ENCODE measurements at places on chromosomes 1 and 21.

DNA sequence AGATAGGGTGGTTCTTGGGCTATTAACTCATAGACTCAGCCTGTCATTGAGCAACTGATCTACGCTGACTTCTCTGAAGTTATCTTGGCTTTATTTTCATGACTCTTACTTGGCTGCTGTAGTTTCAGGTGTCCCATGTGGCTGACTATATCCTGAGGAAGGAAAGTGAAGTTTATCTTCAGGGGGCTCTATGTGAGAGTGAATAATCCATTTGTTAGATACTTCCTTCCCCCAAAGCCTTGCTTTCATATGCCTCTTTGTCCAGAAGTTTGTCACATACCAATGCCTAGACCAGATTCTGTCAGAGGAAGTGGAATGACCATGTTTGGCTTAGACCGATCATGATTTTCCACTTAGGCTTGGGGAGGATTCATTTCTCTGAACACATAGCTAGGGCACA is 27.9 kb upstream of the C1orf87 start:
- DNase-seq: no peak

DNA sequence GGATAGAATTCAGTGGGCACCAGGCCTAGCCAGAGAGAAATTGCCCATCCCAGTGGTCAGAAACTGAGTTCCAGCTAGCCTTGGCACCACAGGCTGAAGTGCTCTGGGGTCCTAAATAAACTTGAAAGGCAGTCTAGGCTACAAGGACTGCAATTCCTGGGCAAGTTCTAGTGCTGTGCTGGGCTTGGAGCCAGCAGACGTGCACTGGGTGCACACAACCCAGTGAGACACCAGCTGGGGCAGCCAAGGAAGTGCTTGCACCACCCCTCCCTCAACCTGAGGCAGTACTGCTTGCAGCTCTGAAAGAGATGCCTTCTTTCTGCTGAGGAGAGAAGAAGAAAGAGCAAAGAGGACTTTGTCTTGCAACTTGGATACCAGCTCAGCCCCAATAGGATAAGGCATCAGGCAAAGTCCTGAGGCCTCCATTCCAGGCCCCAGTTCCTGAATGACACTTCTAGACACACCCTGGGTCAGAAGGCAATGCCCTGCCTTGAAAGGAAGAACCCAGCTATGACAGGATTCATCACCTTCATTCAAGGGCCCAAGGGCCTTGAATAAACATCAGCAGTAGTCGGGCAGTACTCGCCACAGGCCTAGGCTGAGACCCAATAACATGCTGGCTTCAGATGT is 55.1 kb downstream of the OVGP1 start:
- DNase-seq: no peak

- peak; percentile 77 for DNase-seq
Observed at GRCh38 chr1:51792864-51793263, 85.7 kb downstream of the NRDC start.

- no peak for DNase-seq
Observed at GRCh38 chr1:71618191-71618590, 537.4 kb upstream of the ZRANB2 start.

- no peak for DNase-seq
Observed at GRCh38 chr1:80164150-80164549, 1157.6 kb upstream of the ADGRL4 start.

DNA sequence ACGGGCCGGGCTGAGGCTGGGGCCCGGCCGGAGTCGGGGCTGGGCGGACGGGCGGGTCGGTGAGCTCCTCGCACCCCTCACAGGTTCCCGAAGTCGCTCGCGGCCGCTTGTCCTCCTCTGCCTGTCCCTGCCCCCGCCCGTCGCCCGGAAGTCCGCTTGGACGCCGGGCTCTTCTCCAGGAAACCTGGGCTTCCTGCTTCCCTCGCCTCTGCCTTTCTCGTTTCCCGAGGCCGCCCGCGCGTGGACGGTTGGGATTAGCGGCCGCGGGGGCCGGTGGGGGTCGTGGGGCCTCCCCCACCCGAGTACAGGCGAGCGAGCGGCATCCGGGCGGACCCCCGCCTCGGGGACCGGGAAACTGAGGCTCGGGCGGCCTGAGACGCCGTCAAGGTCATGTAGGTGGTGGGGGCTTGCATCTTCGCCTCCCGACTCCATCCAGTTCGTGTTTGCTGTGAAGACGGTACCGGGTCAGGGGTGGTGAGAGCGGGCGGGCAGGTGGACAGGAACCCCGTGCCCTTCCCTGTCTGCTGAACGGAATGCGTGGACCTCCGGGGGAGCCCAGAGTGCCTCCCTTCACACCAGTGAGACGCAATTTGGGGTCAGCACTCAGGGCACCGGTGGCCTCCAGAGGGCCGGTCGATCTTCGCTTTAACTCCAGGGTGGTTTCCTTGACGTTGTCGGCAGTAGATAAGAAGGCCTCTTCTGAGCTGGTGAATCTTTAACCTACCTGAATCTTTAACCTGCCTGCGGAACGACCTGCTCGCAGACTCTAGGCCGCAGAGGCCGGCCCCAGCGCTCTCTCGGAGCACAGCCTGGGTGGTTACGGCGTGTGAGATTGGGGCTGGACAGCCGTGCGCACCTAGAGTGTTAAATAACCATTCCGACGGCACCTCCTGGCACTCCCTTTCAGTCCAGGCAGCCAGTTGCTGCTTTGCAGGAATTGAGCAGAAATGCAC is 686 bp downstream of the ARF1 start:
- DNase-seq: peak; percentile 69

- DNase-seq: no peak
Observed at GRCh38 chr1:78619446-78619802, 824 bp upstream of the IFI44L start.

DNA sequence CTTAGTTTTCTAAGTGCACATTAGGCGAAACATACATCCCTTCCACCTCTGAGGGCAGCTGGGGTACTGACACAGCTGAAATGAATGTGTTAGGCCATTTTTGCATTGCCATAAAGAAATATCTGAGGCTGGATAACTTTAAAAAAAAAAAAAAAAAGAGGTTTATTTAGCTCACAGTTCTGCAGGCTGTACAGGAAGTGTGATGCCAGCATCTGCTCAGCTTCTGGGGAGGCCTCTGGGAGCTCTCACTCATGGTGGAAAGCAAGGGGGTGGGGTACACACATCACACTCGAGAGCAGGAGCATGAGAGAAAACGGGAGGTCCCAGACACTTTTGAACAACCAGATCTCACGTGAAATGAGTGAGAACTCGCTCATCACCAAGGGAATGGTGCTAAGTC is 158.1 kb downstream of the PSMG1 start:
- no peak for DNase-seq

GRCh38 chr1:159056069-159056698 is 20.4 kb downstream of the AIM2 start:
- no peak for DNase-seq

GRCh38 chr1:16017461-16018303 is at the start of gene HSPB7:
Gene HSPB7, minus strand, starts transcription at chr1:16018043. Its CDS starts 80 bp downstream, at chr1:16017963.
- DNase-seq: peak; percentile 22

DNA sequence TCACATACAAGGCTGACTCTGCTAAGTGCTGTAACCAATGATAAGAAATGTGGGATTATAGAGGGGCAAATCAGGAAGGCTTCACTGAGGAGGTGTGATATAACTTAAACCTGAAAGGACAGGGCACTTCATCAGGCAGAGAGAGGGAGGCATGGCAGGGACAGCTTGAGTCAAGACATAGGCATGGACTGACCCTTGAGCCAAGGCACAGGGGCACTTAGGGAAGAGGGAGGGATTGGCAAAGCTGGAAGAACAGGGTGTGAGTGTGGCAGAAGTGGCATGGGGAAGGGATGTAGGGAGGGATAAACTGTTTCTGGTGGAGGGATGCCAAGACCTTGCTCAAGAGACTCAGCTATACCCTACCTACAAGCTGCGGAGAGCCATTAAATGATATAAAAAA is 81.3 kb downstream of the PLXNA2 start:
- DNase-seq: no peak

GRCh38 chr1:210629276-210629675 is 300.6 kb downstream of the HHAT start:
- no peak for DNase-seq

- no peak for DNase-seq
Observed at GRCh38 chr1:244234009-244234643, 183.0 kb downstream of the ZBTB18 start.

DNA sequence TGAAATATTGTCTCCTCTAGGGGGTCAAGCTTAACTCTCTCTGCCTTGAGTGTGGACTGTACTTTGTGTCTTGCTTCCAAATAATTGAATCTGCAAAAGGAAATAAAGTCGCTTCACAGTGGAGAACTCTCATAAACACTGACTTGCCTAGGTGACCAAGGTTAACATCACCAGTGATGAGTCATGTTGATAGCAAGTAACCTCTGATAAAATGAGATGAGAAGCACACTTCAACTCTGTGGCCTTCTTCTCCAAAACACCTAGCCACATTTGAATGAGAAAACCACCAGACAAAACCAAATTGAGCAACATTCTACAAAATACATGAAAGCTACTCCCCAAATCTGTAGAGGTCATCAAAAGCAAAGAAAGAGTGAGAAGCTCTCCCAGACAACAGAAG is 37.6 kb downstream of the PDE4B start:
- DNase-seq: no peak

- no peak for DNase-seq
Observed at GRCh38 chr1:6298940-6299465, 38.1 kb upstream of the GPR153 start.

DNA sequence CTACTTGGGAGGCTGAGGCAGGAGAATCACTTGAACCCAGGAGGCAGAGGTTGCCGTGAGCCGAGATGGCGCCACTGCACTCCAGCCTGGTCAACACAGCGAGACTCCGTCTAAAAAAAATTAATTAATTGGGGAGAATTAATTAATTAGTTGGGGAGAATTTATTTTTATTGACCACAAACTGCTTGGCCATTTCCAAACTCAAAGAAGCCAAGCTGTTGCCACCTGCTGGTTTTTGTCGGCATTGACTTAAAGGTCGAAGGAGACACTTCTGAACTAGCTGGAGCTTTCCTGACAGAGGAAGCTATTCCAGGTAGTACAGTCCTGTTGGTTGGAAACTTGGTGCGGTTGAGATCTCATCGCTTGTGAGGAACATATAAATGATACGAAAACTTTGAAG is 13.1 kb downstream of the MAP1LC3C start:
- peak; percentile 61 for DNase-seq

DNA sequence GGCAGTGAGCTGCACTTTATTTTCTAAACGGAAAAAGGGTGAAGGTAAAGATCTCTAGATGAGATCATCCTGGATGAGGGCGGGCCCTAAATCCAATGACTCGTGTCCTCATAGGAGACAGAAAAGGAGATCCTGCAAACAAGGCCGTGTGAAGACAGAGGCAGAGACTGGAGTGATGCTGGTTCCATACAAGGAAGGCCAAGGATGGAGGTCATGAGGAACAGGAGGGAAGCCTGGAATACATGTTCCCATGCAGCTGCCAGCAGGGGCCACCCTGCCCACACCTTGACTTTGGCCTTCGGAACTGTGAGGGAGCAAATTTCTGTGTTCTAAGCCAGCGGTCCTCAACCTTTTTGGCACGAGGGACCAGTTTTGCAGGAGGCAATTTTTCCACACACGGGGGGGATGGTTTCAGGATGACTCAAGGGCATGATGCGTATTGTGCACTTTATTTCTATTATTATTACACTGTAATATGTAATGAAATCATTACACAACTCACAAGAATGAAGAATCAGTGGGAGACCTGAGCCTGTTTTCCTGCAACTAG is 94.3 kb downstream of the PSMG1 start:
- DNase-seq: no peak

DNA sequence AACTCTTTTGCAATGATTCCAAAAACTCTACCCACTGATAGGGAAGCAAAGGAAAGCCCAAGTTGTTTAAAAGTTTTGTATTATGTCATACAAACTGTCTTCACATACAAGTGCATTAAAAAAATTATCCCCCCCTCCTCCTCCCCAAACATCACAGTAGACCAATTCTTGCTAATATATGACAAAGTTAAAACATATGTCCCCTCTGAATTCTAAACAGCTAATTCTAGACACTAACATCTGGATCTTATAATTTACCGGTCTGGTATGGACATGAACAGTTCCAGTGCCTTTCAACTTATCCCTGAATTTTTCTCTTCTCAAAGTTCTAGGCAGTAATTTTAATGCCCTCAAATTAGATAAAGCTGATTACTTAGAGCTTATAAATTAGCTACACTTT is 13.4 kb downstream of the RIT1 start:
- DNase-seq: no peak

DNA sequence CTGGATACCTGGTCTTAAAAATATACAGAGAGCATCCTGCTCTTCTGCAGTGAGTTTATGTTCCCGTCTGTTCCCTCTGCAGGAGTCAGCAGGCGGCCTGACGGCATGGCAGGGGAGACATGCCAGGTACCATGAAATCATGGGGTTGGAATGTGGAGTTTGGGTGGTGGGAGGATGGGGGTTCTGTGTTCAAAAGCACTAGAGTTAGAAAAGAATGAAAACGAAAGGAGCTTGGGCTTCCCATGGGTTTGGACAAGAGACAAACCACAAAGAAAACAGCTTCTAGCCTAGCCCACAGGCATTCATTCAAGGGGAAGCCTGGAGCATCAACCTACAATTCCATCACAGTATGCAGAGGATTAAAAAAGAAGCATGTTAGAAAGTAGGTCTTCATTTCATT is 59.9 kb downstream of the WARS2 start:
- DNase-seq: no peak

DNA sequence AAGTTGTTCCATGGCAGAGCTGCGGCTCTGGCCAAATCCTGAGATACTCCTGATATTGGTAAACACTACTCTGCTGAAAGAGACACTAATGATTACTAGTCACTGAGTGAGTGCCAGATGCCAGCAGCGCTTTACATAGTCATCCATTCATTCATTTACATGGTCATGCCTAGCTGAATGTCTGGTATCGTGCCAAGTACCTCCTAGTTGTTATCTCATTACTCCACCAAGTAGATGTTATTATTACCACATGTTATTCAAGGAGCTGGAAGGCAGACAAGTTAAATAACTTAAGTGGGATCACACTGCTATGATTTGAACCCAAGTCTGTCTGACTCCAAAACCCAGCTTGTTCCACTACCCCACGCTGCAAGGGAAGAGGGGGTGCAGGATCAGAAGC is 4.7 kb downstream of the OLFML2B start:
- DNase-seq: no peak

GRCh38 chr21:45236481-45236880 is 51.2 kb downstream of the POFUT2 start:
- peak; percentile 64 for DNase-seq

DNA sequence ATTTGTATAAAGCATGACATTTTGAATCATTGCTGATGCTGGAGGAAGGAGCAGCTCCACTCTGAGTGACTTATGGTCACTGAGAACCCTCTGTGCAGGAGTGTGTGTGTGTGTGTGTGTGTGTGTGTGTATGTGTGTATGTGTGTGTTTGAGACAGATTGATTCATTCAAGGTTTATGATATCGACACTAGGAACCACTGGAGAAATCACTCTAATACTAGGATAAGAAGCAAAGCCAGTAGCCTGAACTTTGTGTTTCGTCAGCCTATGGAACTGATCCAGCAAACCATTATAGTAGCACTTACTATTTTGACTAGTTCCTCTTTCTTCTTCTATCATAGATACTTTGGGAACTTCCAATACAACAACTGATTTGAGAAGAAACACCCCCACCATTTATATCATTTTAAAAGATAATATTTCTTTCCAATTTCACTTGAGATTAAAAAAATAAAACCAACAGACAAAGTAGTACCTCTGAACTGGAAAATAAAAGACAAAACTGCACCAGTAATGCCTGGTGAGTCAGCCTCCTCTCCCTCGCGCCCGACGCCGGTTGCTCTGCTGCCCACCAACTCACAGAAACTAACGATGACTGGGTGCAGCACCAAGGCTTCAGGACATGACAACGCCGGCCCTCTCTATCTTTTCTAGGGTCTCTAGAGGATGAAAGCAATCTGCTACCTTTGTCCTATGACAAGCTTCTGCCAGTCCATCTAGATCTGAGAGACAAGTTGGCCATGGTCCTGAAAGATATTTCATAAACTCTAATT is 20.9 kb downstream of the SLAMF1 start:
- peak; percentile 61 for DNase-seq
